RPMI7951 (cell line): ENCODE measurements at places on chromosomes 4 and X. TPM values are rescaled to one million over a fixed set of nuclear protein-coding genes. Genes with fewer than 3 reads are reported as not detected.

Gene ACE2
- not detected in 2 replicates for total RNA-seq

DNA sequence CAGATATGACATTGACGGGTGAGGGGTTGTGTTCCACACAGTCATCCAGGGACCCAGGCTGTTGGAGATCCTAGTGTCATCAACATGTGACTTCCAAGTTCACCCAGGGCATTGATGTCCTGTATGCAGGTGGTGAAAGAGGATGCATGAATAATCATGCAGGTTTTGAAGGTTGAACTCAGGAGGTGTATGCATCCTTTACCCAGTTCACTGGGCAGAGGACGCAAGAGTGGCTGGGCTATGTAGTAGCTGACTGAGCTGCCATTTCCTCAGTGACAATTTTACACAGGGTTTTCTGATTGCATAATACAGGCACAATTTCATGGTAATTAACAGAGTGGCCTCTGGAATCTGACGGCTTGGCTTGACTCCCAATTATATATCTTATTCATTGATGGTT, 323.0 kb downstream of the HS3ST1 start:
- DNase-seq, result no peak

- DNase-seq, result no peak
These were observed 38.2 kb upstream of the MTNR1A start for GRCh38 chr4:186593587-186593973.

- DNase-seq, result no peak
These were observed 171.4 kb downstream of the GPC3 start for GRCh38 chrX:133813971-133814370.

GRCh38 chrX:130857207-130857606, 45.8 kb downstream of the ENOX2 start:
- no peak for DNase-seq

Gene RNF4
- 42.4 and 58.2 TPM in 2 replicates for total RNA-seq

Gene ARX
- not detected in 2 replicates for total RNA-seq

Gene GAGE12D
- total RNA-seq, result not detected in 2 replicates
